EL (cell line): ENCODE measurements at places on chromosomes 7 and 10.

DNA sequence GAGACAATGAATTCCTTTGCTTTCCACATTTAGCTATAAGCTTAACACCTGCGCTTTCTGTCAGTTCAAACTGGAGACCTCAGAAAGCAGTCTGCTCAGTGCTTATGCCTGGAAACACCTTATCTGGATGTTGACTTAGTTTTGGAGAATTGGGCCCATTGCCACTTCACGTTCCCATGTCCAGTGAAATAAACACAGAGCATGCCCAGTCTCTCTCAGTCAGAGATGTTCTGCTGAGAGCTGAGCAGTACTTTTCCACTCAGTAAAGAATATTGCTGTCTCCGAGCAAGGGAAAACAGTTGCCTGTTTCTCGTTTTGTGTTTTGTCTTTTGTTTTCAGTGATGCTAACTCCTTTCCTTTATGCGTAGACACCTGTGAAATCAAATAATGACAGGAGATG, 83.2 kb upstream of the PRR15 start:
- no peak for DNase-seq

GRCh38 chr10:71396711-71397295, at the start of gene CDH23:
Gene CDH23 (plus strand): TSS chr10:71396920. CDS start chr10:71439832, 42,912 bp downstream.
- DNase-seq = no peak

DNA sequence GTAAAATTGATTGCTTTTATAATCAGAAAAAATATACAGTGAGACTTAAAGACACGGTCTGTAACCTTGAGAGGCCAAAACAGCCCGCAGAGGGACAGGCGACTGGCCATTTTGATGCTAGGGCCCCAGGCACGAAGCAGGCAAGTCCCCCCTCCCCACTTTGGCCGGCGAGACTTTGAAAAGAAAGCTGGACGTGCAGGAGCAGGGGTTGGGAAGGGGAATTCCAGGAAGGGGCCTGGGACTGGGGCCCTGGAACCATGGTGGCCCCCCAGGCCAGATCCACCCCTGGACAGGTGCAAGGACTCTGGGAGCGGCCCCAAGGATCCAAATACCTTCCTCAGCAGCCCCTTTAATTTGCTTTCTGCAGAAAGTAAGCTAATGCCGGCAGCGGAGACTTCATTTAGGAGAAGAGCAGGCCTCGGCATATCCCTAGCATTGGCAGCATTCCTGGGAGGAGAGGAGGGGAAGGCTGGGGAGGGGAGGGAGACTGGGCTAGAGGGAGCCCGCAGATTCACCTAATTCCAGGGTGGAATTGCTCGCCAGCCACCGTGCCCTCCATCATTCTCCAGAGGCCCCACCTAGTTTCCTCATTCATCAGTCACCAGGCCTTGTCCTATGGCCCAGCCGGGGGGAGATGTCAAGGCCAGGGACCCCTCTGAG, 24.9 kb upstream of the TNRC18 start:
- no peak for DNase-seq

DNA sequence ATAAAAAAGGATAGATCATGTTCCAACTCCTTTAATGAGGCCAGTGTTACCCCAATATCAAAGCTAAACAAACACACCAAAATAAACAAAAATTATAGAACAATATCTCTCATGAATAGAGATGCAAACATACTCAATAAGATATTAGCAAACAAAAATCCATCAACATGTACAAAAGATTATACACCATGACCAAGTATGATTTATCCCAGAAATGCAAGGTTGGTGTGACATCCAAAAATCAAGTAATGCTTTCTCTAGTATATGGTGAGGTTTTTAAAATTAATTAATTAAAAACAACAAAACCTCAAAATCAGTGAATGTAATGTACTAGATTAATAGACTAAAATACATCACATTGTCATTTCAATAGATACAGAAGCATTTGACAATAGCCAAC, 11.0 kb upstream of the MSMB start:
- DNase-seq = no peak

DNA sequence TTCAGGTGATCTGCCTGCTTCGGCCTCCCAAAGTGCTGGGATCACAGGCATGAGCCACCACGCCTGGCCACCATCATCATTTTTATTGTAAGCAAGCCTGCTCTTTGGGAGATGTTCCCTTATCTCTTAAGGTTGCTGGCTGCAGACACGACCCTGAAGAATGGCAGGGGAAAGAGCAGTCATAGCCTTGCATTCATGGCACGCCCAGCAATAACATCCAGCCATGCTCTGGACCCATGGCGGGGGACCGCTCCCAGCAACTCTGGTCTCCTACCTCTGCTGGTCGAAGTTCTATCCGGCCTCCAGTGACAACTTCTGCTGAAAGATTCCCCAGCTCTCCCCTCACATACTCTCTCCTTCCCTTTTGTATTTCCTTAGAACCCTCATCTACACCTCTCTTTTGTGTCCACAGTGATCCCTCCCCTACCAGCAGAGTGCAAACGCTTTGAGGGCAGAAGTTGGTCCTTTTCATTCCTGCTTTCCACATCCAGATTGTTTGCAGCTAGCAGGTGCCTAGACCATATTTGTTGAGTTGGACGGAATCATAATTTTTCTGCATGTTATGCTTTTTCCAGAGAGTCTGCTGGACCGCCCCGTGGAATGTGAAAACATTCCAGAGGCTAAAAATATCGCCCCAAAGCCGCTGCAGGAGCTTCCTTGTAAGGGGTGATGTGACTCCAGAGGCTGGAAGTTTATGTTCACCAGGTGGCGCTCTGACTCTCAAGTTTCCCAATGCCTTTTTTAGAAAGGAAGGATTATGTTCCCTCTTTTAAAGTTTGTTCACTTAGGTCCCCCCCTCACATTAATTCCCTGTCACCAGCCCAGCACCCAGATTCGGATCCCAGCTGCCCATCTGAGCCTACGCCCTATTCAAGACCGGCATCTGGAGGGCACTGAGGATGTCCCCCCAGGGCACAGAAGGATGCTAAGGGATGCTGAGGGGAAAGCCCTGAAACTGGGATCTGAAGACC, 4.3 kb upstream of the MARVELD1 start:
- DNase-seq = peak; percentile 84

GRCh38 chr10:66927971-66928770, 2.3 kb downstream of the LRRTM3 start:
- DNase-seq = peak; percentile 21

DNA sequence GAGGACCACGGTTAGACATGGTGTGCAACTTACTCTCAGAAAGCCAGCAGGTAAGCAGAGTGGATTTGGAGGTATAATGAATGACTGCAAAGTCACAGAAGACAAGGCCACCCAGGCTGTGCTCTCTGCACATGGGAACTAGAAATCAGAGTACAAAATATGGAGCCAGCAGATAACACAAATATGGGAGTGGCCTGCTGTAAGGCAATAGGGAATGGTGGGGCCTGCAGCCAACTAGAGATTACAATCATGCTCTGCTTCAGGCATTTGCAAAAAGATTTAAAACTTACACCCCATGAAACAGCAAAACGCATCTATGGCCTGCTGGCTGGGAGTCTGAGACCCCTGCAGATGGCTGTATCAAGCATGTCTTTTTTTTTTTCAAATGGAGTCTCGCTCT, 47.0 kb downstream of the RGS10 start:
- no peak for DNase-seq

DNA sequence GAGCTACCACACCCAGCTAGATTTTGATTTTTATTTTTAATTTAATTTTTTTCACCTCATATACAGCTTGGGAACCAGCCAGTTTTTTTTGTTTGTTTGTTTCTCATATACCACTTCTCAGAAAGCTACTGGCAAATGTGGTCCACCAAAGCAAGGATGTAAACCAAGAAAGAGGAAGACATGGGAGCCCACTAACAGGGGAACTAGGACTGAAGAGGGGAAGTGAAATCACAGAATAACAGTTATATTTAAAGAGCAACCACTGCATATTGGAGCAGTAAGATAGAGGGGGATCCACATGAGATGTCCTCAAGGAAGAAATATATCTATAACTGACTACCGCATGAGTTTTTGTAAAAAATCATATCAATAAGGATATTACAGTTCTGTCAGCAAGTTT, 10.5 kb downstream of the CPVL start:
- DNase-seq = no peak

- DNase-seq = no peak
These were observed 548.6 kb downstream of the ARL4A start for GRCh38 chr7:13236026-13236425.

DNA sequence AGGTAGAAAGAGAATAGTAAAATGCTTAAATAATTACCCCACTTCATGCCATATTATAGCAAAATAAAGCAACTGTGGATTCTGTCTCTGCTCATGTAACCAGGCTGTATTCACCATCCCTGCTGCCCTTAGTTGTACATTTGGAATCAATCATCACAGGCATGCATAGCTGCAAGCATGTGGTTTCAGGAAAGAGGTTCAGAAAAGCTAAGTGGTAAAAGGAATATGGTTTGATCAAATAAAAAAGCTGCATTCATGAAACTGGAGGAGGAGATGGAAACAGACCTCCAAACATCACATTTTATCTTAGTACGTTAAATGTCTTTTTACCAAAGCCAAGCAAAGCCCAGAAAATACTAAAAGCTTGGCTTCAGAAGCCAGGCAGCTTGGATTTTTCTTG, 81.3 kb downstream of the ADAM22 start:
- DNase-seq = no peak

DNA sequence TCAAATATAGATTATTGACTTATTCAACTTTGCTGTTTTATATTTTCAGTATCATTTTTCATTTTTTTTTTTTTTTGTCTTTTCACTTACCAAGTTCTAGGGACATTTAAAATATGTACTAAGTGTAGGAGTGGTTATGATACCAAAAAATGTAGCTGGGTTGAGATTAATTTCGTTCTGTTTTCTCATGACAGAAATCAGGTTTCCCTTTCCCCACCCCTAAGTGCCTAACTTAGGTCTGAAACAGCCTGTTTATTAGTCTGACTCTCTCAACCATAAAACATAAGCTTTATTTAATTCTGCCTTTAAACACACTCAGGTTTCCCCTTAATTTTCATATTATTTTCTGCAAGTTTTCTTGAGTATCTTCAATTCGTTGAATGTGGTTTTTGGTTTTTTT, 22.1 kb downstream of the TMEM106B start:
- DNase-seq = no peak

DNA sequence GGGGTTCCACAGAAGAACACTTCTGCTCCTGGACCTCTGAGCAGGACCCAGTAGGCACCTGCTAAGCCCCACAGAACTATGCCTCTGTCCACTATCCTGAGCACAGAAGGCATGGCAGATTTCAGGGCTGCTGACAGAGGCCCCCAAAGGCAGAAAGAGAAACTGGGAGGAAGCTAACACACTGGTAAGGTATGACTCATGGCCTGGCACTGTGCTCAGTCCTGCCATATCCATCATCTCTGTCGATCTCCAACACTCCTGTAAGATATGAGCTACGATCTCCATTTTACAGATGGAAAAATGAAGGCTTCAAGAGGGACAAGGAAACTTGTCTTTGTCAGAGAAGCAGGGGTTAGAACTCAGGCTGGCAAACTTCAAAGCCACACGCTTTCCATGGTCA, 62.2 kb downstream of the GRID1 start:
- DNase-seq = no peak

DNA sequence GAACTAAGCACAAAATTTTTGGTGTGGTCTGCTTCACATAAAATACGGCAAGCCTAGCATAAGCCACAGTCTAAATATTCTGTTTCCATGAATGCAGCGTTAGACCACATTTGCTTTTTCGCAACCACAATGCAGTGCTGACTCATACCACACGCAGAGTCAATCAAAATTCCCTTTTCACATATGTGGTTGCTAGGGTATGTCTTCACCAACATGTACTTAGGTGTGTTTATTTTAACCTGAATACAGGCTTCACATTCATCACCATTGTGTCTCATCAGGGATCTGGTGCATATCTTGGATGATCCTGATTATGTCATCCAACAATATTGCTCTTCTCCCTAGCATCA, 90.8 kb downstream of the CHN2 start:
- DNase-seq = peak; percentile 73

GRCh38 chr10:29022513-29022912, 266.4 kb upstream of the LYZL1 start:
- no peak for DNase-seq

DNA sequence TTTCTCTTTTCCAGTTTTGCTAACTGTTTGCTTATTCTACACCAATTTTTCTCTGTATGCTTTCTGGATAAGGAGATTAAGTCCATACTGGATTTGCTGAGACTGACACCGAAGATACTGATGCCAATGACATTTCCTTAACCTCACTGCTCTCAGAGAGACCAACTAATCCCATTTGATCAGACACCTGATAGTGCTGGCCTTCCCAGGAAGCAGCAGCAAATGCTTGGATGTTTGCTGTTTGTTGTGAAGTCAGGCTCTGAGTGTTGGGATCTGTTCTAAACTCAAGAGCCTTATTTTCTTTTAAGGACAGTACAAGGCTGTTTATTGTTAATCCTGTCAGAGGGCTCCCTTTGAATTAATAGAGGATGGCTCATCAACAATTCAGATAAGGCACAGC, 143.3 kb downstream of the ANK3 start:
- no peak for DNase-seq

DNA sequence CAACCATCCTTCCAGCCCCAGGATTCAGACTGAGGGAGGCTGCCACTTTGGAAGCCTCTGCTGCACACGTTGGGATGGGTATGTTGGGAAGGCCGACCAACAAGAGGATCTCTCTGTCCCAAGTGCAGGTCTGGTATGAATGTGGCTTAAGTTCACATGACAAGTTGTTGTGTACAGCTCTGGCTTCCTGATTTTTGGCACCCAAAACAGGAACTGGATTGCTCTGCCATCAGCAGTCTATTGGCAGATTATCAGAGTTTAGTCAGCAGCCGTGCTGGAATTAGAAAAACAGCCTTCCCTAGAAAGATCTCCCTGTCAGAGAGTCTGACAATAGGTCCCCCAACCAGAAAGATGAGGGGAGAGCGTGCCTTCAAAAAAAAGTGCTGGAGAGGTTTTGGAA, 66.9 kb downstream of the GOLGA7B start:
- no peak for DNase-seq

DNA sequence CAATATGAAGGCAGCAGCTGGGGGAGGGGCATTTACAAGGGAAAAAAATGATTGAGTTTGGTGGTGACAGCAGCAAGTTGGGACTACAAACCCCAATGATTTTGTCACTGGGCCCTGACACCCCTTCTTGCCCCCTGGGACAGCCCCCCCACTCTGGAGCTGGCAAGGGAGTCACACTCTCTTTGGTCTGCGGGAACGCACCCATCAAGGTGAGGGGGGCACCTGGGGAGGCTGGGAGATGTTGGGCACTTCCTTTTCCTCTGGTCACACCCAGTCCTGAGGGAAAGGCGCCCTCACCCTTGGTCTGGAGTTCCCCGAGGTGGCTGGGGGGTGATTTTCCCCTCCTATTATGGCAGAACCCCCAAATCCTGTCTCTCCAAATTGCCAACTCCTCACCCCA, 24.4 kb downstream of the EPHB4 start:
- no peak for DNase-seq
